Adrenal gland (tissue), 19 donors: ENCODE measurements at places on chromosomes 5 and 9. TPM values are rescaled to one million over a fixed set of nuclear protein-coding genes. Genes with fewer than 3 reads are reported as not detected.

S1PR3 gene
- total RNA-seq = 55.6 TPM

RGS7BP gene
- 23.5 TPM for total RNA-seq

CDH10 gene
- 1.4 TPM for total RNA-seq

TENT4A gene
- total RNA-seq = 18.6 TPM

GRCh38 chr9:103811462-103811861 lies 282.6 kb upstream of the SMC2 start:
- DNase-seq = no peak

GRCh38 chr9:8205576-8205975 lies 406.0 kb upstream of the DMAC1 start:
- DNase-seq = no peak

- DNase-seq = peak; percentile 91
These were observed 3.9 kb downstream of the MLLT3 start for GRCh38 chr9:20618361-20618802.

- DNase-seq = no peak
These were observed 112.3 kb upstream of the WWC1 start for GRCh38 chr5:168179192-168179593.

- DNase-seq = no peak
These were observed 130.2 kb downstream of the PCSK5 start for GRCh38 chr9:76020652-76021051.

GRCh38 chr5:97096191-97096590 lies 46.2 kb downstream of the LIX1 start:
- no peak for DNase-seq

GRCh38 chr9:121246821-121247561 lies 21.0 kb upstream of the GSN start:
- no peak for DNase-seq

DNA sequence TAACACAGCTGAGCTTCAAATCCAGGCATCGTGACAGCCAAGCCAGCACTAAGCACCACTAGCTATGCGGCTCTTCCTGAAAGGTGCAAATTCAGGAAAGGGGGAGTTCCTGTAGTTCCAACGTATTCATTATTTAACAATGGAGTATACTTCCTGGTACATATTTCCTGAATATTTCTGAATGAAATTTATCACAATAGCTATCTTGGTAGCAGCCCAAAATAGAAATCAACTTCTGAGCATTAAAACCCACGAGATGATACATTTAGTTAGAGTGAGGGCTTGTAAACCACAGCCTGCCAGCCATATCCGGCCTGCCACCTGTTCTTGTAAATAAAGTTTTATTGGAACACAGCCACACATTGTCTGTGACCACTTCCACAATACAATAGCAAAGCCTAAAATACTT lies 109.7 kb upstream of the RETREG1 start:
- no peak for DNase-seq

DNA sequence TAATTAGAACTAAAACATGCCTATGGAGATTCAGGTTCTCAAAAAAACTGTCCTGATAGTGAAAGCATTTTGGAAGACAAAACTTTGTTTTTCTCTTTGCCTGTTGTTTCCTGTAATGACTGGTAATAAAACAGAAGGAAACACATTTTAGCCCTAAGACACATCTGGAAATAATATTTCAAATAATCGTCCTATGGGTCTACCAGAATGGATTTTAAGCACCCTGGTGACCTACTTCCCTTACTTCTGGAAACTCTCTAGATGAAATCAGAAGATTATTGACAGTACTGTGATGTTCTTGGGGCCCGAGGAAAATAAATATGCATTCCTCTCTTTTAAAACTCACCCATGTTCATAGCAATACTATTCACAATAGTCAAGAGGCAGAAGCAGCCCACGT lies 110.1 kb upstream of the TLE4 start:
- no peak for DNase-seq

GRCh38 chr5:143506836-143507552 lies 103.5 kb upstream of the NR3C1 start:
- peak; percentile 66 for DNase-seq

- DNase-seq = no peak
These were observed 8.5 kb downstream of the DMXL1 start for GRCh38 chr5:119079318-119079921.

DNA sequence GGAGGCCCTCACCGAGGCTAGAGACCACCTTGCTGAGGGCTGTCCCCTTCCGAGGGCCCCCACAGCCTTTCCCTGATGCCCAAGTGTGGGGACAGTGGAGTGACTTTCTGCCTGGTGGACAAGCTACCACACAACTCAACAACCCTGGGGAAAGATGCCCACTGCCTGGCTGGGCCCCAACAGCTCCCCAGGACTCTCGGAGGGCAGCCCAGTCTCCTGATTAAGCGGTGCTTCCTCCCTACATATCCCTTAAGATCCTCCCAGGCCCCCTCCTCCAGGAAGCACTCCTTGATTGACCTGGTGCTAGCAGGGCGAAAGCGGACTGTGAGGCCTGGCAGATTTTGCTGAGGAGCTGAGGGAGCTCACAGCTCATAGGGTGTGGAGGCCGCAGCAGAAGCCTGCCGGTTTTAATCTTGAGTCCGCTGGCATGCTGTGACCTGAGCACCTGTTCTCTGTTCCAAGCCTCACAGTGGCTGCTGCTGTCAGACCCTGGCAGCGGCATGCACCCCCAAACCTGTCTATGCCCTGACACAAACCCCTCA lies 2.2 kb downstream of the NSMF start:
- DNase-seq = no peak

DNA sequence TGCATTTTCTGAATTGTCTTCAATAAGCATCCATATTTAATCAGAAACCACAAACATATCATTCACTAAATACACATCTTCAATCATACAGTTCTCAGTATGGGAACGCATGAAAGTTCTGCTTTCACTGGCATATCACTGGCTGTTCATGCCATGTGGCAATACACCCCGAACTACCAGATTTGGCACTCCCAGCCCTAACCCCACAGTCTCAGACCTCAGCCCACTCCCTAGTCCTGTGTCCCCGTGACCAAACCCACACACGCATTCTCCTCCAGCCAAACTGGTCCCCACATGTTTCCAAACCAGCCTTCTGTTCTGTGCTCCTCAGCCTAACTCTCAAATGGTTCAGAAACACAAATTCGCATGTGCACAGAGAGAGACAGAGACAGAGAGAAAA lies 20.6 kb downstream of the KCNMB1 start:
- DNase-seq = no peak
